ENCODE measurements at places on chromosomes 2 and 18.

GRCh38 chr18:58310517-58310916 lies 266.5 kb downstream of the NEDD4L start:
- DNase-seq, result no peak

- DNase-seq, result no peak
Observed at GRCh38 chr2:238100049-238100820, at the start of gene ESPNL. Gene ESPNL (plus strand): TSS chr2:238100340. CDS start chr2:238100420, 80 bp downstream.

GRCh38 chr2:101759162-101759561 lies 61.7 kb downstream of the MAP4K4 start:
- DNase-seq, result no peak

- DNase-seq, result no peak
Observed at GRCh38 chr2:155442088-155442487, 743.6 kb downstream of the KCNJ3 start.

DNA sequence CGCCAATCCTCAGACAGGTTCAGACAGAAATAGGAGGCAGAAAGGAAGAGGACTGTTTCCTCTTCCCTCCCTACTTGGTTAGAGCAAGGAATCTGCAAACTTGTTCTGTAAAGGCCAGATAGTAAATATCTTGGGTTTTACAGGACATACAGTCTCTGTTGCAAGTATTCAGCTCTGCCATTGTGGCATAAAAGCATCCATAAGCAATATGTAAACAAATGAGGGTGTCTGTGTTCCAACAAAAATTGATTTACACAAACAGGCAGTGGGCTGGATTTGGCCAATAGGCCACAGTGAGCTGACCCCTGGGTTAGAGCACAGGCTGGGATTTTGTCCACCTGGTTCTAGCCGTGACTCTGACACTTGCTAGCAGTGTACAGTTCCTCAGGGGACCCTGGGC lies 89.4 kb downstream of the NRP2 start:
- DNase-seq, result no peak

Measured in cortex of kidney (tissue), 1 donor.